ENCODE measurements at places on chromosomes 13 and 19.

GRCh38 chr13:29418026-29418425 is 177.5 kb downstream of the SLC7A1 start:
- no peak for DNase-seq

DNA sequence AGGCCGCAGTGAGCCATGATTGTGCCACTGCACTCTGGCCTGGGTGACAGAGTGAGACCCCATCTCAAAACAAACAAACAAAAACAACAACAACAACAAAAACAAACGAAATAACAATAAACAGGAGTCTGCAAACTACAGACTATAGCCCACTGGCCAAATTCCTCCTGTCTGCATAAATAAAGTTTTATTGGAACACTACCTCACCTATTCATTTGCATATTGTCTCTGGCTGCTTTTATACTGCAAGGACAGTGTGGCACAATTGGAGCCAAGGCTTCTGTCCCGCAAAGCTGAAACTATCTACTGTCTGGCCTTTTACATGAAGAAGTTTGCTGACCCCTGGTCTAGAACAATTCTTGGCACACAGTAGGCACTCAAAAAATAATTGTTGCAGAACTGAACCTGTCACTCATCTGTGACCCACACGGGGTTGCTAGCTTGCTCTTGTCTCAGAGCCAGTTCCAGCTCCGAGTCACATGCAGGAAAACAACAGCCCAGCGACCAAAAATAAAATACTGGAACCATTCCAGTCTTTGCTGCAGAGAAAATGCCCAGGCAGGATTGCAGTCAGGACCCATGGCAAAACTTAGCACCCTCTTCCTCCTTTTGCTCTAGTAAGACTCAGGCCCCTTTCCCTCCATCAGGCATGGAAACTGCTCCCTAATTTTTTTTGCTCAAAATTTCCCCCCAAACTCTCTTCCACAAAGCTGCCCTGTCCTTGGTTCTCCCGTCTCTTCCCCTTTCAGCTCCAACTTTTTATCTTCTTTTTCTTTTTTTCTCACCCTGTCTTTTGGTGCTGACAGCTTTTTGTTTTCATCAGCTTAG is 4.8 kb upstream of the MYH14 start:
- no peak for DNase-seq

- DNase-seq, result no peak
These were observed 11.4 kb upstream of the LTBP4 start for GRCh38 chr19:40589591-40590429.

DNA sequence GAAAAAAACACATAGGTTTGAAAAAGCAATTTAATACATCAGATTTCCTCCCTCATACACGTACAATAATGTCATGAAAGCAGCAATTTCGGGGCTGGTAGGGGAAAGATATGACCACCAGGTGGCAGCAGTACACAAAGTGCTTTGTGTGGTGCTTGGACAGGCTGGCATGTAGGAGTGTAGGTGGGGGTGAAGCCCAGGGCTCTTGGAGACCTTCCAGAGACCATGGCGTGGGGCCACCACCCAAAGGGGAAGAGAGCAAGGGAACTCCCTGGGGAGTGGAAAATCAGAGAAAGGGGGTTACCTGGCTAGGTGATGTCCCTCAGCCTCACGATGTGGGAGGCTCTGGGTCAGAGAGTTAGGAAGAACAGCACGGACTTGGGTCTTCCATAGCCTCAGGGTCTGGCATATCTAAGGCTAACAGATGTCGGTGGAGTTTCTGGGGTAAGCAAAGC is 11.8 kb upstream of the CCNA1 start:
- peak; percentile 80 for DNase-seq

DNA sequence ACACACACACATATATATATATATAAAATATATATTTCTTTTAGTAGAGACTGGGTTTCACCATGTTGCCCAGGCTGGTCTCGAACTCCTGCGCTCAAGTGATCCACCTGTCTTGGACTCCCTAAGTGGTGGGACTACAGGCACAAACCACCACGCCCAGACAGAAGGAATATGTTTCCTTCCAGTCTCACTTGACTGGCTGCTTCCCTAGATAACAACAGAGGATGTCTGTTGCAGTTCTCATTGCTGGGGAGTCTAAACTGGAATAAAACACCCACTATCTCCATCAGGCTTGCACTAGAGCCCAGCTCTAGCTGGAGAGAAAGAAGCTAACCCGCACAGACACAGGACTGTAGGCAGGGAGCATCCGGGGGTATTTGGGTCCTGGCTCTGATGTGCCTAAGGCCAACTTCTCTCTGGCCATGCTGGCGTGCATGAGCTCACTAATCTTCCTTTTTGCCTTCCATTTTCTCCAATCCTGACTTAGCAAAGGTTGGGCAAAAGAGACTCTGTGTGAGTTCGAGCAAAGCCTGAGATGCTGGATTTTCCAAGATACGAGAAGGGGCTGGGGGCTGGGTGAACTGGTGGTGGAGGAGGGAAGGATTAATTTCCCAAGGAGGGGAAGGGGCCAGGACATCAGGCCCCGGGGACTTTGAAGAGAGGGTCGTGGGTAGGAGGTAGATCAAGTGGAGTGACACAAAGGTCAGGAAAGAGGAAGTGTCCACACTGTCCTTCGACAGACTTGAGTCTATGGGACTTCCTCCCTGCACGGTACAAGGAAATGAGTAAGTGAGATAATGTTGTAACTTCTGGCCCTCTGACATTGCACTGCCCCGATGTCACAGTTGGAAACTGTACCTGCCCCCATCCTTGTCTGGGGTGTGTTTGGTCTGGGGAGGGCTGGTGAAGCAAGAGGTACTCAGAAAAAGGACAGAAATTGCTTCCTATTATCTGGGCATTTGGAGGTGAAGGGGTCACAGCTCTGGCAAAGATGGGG is 22.5 kb upstream of the ALOX5AP start:
- DNase-seq, result no peak

DNA sequence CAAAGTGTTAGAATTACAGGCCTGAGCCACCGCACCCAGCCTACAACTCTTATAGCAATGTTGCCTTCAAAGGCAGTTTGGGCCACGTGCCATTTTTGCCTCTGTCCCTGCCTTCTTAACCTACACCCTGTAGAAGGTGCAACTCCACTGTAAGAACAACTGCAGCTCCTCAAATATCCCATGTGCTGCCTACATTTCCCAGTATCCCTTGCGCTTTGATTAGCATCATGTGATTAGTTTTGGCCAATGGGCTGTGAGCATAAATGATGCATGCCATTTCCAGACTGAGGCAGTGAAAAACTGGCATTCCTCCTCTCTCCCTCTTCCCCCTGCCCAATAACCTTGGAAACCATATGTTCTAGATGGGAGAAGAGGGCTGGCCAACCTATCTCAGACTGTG is 75.2 kb upstream of the MRI1 start:
- DNase-seq, result peak; percentile 29

DNA sequence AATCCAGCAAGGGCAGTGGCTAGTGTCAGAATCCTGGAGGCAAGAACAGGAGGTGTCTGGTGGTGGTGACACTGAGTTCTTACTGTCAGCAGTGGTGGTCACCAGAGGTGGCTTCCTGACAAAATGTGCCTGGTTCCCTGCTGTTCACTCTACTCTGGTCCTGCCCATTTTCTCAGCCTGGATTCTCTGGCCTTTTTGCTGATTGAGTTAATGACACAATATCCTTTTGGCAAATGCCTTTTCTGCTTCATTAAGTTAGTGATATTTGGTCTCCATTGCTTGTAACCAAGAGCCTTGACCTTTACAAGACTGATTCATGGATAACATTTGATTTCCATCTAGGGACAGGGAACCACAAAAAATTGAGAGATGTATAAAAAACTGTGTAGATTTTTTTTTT is 51.1 kb downstream of the RFC3 start:
- no peak for DNase-seq

DNA sequence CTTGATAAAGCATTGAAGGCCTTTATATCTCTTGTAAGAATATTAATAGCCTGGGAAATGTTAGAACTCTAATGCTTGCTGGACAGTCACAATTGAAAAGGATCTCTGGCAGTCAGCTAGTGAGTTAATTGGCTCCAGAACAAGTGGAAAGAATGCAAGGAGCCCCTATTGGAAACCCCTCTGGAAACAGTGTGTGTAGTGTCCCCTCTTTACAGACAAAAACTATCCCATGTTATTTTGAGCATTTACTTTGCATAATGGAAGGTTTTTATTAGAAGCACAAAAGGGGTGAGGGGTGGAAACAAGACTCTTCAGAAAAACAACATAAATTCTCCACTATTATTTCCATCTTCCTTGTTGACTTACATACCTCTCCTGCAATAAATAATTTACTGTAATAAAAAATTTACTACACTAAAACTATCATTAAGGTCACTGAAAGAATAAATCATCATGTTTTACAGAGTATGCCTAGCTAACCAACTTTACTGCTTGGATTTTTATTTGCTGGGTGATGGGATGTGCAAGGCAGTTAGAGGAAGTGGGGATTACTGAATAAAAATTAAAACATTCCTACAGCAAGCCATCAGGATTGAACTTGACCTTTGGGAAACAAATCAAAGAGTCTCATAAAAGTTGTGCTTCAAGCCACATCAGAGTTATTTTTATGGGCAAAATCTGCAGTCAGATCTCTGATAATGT is 610.4 kb downstream of the TBC1D4 start:
- DNase-seq, result no peak

- no peak for DNase-seq
These were observed 6.7 kb upstream of the TEKTIP1 start for GRCh38 chr19:3532154-3532786.

DNA sequence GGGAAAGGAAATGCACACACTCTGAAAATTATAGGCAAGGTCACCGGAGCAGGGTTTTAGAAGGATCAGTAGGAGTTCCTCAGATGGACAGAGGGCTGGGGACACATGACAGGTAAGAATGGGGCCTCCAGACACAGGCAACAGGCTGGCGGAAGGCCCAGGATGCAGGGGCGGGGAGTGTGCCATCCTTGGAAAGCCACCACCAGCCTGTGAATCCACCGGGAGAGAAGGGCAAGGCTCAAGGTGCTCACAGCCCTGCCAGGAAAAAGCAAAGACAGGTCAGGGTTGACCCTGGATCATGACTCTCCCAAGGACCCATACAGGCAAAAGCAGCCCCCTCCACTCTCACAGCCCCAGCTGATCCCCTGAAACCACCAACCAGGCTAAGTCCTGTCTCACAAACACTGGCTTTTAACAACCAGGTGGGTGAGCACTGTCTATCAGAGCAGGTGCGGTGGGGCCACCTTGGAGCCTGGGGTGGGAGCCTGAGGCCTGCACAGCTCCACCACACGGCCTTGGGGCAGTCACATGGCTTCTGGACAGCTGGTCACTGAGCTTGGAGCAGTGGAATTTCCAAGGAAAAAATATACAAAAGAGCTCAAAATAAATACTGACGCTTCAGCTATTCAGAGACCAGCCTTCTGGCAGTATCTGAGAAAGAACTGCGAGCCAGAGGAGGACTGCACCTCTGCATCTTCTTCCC is 35.2 kb upstream of the ISYNA1 start:
- no peak for DNase-seq

DNA sequence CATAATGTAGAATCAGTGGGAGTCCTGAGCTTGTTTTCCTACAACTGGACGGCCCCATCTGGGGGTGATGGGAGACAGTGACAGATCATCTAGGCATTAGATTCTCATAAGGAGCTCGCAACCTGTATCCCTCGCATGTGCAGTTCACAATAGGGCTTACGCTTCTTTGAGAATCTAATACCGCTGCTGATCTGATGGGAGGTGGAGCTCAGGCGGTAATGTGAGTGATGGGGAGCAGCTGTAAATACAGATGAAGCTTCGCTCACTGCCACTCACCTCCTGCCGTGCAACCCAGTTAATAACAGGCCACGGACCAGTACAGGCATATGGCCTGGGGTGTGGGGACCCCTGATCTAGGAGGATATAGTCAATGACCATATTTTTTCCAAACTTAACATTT is 38.8 kb downstream of the RCBTB1 start:
- no peak for DNase-seq

- DNase-seq, result peak; percentile 80
These were observed 816.9 kb upstream of the SLC10A2 start for GRCh38 chr13:103883164-103883563.

DNA sequence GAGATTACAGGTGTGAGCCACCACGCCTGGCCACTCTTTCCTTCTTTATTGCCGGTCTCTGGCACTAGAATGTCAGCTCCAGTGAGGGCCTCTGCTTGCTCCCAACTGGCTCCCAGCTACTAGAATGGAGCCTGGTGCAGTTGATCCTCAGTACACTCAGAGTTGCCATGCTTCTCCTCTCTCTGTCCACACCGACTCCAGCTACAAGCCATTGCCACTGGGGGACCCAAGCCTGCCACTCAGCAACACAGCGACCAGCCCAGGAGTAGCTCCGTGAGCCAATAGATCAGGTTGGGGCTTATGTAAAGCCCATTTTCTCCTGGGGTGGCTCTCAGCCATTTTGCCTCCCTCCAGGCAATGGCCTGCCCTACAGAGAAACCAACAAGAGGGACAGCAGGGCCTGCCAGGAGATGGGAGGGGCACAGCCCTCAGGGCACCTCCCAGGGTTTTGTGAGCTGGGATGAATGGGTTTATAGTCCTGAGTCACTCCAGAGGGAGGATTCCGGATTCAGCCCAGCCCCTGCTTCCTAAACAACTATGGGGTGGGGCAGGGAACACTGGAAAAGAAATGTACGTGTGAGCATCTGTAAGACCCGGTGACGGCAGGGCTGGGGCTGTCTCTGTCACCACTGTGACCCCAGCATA is 36.5 kb downstream of the OPA3 start:
- peak; percentile 85 for DNase-seq
